ENCODE measurements at places on chromosomes 3 and 15.

GRCh38 chr3:197520311-197521276 lies 35.2 kb downstream of the BDH1 start:
- DNase-seq, result no peak

DNA sequence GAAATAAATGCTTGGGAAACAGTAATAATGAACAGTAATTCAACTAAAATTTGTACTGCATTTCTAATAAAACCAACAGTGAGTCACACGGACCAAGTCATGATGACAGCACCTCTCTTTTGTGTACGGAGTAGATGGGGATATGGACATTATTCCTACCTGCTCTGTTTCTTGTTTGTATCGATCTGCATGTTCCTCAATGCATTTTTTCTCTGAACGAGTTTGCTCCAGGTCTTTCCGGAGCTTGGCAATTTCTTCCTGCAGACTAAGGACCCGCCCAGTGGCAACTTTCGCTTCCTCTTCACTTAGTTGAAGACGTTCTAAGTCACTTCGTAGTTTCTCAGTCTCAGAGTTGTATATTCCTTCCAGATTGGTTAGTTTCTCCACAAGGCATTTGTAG lies 74.4 kb upstream of the MYO5C start:
- no peak for DNase-seq

DNA sequence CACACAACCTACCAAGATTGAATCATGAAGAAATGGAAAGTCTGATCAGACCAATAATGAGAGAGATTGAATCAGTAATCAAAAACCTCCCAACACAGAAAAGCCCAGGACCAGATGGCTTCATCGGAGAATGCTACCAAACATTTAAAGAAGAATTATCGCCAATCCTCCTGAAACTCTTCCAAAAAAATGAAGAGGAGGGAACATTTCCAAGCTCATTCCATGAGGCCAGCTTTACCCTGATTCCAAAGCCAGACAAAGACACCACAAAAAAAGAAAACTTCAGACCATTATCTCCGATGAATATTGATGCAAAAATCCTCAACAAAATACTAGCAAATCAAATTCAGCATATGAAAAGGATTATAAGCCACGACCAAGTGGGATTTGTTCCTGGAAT lies 94.1 kb downstream of the SENP2 start:
- no peak for DNase-seq

DNA sequence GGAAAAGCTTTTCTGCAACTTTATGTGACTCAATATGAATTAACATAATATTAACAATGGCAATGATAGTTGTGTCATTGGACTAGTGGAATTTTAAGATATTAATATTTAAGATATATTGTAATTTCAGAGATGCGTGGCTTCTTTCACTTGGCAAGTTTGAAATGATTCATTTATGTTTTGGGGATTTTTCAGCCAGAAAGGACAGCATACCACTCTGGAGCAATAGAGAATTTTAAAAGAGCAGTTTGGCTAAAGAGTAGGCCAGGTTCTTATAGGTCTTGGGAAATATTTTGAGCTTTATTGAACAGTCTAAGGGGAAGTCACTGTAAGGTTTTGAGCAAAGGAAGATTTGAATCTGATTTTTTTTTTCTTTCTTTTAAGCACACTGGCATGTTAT lies 16.5 kb downstream of the GMPS start:
- no peak for DNase-seq

DNA sequence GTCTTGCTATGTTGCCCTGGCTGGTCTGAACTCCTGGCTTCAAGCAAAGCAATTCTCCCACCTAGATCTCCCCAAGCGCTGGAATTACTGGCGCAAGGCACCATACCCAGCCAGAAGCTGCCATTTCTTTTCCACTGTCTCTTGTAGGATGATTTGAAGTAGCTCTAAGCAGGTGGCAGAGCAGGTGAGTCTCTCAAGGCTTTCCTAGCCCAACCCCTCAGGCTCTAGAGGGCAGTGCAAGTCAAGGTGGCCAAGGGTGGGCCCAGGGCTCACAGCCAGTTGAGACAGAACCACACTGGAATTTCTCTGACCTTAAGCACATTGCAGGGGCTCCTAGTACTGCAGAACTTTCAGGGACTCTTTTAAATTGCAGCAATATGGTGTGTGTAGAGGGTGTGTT lies 15.6 kb upstream of the DAG1 start:
- no peak for DNase-seq

DNA sequence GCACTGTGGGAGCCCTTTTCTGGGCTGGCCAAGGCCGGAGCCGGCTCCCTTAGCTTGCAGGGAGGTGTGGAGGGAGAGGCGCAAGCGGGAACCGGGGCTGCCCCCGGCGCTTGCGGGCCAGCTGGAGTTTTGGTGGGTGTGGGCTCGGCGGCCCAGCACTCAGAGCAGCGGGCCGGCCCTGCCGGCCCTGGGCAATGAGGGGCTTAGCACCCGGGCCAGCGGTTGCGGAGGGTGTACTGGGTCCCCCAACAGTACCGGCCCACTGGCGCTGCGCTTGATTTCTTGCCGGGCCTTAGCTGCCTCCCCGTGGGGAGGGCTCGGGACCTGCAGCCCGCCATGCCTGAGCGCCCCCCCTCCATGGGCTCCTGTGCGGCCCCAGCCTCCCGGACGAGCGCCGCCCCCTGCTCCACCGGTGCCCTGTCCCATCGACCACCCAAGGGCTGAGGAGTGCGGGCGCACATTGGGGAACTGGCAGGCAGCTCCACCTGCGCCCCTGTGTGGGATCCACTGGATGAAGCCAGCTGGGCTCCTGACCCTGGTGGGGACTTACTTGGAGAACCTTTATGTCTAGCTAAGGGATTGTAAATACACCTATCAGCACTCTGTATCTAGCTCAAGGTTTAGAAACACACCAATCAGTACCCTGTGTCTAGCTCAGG lies 707.7 kb downstream of the GRM7 start:
- DNase-seq, result no peak

DNA sequence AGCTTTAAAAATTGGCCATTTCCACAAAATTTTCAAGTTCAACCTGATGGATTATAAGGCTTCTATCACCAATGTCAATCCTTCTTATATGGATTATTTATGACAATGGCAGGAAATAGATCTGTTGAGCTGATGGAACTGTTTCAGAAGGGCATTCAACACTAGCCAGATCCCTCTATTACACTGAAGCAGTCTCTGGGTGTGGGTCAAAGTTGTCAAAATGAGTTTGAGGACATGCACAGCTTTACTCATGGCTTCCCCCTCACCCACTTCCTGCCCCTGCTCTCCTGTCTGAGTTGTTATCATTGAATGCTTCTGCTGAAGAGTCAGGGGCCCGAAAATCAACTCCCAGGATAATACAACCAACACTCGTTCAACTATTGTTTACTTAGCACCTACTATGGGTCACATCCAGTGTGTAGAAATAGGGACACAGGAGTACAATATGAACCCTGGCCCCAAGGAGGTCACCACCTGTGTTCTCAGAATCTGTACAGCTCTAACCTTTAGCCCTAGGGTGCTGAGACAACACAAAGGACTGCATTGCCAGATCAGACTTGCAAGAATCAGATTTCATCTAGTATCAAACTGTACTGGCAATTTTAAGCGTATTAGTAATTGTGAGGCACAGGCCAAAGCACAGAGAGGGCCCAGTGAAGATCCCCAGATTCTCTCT lies 41.7 kb upstream of the FAM3D start:
- DNase-seq, result no peak

DNA sequence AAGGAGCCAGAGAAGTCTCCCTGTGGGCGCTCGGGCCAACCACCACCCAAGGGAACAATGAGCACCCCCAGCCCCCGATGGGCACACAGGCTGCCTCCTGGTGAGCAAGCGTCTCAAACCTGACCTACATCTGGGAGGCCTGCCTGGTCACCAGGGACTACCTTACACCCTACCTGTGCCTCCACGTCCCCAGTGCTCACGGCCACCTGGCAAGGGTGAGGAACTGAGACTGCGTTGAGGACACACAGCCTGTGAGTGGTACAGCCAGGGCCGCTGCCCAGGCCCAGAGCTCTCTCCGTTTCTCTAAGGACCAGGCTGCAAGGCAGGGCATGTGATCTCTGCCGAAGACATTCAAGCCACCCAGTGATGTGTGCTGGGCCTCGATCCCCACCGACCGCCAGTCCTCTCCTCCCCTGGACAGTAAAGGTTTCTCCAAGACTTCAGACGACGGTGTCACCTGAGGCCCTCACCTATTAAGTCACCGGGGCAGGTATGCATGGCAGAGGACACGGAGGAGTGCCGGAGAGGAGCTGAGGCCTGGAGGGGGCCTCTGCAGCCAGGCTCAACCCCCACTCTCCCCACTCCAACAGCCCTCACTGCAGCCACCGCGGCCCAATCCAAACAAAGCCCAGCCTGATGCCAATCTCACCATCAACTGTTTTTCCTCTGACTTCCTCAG lies 2.8 kb downstream of the GOLGA8A start:
- DNase-seq, result no peak

GRCh38 chr3:47440131-47440530 lies 35.6 kb downstream of the SCAP start:
- no peak for DNase-seq

- no peak for DNase-seq
Observed at GRCh38 chr15:65937476-65937875, 68.2 kb downstream of the RAB11A start.
